ENCODE measurements at places on chromosomes 2 and 18. TPM values are rescaled to one million over a fixed set of nuclear protein-coding genes. Genes with fewer than 3 reads are reported as not detected.

- H3K4me1 ChIP-seq, result no peaks in the 10 kb centered on the region
- no peak overlapping the region for H3K4me3 ChIP-seq
These were observed 173.0 kb downstream of the DDX1 start for GRCh38 chr2:15764683-15765011.

DNER gene
- total RNA-seq, result 1.1 TPM

CYTIP gene
- total RNA-seq, result not detected

GREB1L gene
- 3.8 TPM for total RNA-seq

GRCh38 chr18:59431131-59431530 lies 72.1 kb upstream of the LMAN1 start:
- H3K4me1 ChIP-seq, result no peaks in the 10 kb centered on the region
- no peak for DNase-seq
- H3K36me3 ChIP-seq, result no peaks in the 10 kb centered on the region
- no peak overlapping the region for H3K27ac ChIP-seq
- H3K4me3 ChIP-seq, result no peak overlapping the region
- peaks cover 89% of the 10 kb centered on the region for H3K27me3 ChIP-seq

ABCG8 gene
- 1.6 TPM for total RNA-seq

AFF3 gene
- total RNA-seq, result not detected

Measured in Calu3 (cell line).